ENCODE measurements at places on chromosomes 12 and 14.

GRCh38 chr12:89649139-89649538, 59.5 kb downstream of the ATP2B1 start:
- DNase-seq, result no peak

DNA sequence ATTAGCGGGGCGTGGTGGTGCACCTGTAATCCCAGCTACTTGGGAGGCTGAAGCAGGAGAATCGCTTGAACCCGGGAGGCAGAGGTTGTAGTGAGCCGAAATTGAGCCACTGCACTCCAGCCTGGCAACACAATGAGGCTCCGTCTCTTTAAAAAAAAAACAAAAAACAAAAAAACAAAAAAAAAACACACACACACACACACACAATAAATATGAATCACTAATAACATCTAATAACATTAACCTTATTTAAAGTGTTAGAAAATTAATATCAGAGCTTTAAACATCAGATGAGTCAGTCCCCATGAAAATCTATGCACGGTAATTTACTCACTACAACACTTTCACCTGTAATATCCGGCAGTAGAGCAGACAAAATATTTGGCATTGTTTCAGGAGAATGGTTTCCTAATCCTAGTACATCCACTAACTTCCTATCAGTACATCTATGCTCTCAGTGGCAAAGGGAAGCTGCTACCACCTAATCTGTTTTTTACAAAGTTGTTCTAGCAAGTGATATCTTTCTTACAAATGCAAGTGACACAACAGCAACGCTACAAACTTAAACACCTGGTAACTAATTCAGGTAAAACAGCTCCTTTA, 36.2 kb downstream of the MED13L start:
- DNase-seq, result no peak

- no peak for DNase-seq
Observed at GRCh38 chr12:97716356-97716755, 253.8 kb downstream of the RMST start.

- DNase-seq, result no peak
Observed at GRCh38 chr12:27221625-27222387, 22.3 kb upstream of the STK38L start.

- no peak for DNase-seq
Observed at GRCh38 chr12:71804505-71804904, 35.1 kb upstream of the TBC1D15 start.

GRCh38 chr14:76089575-76089974, 62.1 kb upstream of the GPATCH2L start:
- DNase-seq, result no peak

DNA sequence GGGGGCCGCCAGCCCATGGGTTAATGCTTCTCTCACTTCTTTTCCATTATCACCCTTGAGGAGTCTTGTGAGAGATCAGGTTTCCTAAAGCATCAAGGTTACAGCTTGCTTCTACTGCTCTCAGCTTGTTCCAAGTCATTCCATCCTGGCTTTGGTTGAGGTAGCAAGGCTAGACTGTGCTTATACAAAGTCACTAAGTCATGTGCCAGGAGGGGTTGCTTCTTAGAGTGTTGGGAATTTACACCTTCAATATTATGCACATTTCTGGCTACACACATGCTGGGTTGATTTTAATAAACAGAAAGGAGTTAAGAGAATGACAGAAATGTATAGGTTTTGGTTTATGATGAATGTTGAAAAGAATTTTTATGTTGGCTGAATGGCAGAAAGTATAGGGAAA, 21.8 kb downstream of the IFT43 start:
- no peak for DNase-seq

GRCh38 chr12:31057671-31058070, 16.0 kb upstream of the DDX11 start:
- no peak for DNase-seq

- DNase-seq, result no peak
Observed at GRCh38 chr12:40668099-40668529, 24.1 kb upstream of the CNTN1 start.

- no peak for DNase-seq
Observed at GRCh38 chr14:26935733-26936132, 337.9 kb upstream of the NOVA1 start.

DNA sequence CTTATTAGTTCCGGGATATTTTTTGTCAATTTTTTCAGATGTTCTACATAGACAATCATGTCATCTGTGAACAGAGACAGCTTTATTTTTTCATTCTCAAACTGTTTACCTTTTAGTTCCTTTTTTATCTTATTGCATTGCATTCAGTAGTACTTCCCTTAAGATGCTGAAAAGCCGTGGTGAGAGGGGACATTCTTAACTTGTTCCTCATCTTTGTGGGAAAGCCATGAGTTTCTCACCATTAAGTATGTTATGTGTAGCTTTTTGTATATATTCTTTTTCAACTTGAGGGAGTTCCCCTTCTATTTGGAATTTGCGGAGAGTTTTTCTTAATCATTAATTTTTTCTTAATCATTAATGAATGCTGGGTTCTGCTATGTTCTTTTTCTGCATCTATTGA, 1727.1 kb upstream of the SEL1L start:
- no peak for DNase-seq

DNA sequence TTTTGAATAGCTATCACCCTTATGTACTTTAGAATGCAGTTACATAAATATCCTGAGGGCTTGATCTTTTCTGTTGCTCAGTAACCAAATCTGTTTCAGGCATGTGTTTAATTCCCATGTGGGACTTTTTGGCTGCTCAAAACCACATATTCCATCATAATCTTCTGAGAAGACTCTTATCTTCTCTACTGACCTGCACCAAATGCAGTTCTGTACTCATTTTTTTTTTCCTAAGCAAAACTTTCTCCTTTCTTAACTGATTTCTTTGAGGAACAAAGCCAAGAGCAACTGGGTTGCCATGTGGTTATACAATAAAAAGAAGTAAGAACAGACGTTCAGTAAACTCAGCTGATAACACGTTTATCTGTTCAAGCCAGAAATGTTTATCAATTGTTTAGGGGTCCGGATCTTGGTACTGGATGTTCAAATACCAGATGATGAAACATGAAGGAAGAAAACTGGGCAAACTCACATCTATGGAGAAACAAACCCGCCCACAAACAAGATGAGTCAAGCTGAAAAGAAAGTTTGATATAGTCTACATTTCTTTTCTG, 50.1 kb downstream of the TMEM132C start:
- no peak for DNase-seq

- no peak for DNase-seq
Observed at GRCh38 chr14:46058964-46059563, 592.5 kb downstream of the RPL10L start.

GRCh38 chr14:83779266-83779665, 1750.7 kb upstream of the FLRT2 start:
- DNase-seq, result no peak

DNA sequence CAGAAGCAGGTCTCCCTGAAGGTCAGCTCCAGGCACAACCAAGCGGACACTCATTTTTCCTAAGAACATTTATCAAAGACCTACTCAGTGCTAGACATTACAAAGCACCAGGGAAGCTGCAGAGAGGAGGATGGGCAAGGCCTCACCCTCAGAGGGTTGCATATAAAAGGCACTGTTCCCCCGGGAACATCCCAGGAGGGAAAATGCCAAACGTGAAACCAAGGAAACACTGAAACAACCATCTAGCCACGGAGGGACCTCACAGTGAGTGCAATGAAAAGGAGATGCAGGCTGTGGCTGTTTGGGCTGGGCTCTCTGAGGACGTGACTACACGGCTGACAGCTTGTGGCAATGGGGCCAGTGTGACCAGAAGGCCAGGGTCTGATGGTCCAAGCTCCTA, 117.4 kb upstream of the VASH1 start:
- DNase-seq, result no peak

DNA sequence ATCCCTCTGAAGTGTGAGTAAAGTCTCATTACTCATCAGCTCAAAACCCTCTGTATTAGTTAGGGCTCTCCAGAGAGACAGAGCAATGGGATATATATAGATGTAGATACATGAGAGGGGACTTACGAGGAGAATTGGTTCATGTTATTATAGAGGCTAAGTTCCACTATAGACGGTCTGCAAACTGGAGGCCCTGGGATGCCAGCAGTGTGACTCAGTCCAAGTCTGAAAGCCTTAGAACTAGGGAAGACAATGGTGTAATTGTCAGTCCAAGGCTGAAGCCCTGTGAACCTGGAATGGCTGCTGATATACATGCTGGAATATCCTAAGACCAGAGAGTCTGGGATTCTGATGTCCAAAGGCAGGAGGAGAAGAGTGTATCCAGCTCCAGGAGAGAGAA, 57.3 kb upstream of the CEP83 start:
- DNase-seq, result no peak

DNA sequence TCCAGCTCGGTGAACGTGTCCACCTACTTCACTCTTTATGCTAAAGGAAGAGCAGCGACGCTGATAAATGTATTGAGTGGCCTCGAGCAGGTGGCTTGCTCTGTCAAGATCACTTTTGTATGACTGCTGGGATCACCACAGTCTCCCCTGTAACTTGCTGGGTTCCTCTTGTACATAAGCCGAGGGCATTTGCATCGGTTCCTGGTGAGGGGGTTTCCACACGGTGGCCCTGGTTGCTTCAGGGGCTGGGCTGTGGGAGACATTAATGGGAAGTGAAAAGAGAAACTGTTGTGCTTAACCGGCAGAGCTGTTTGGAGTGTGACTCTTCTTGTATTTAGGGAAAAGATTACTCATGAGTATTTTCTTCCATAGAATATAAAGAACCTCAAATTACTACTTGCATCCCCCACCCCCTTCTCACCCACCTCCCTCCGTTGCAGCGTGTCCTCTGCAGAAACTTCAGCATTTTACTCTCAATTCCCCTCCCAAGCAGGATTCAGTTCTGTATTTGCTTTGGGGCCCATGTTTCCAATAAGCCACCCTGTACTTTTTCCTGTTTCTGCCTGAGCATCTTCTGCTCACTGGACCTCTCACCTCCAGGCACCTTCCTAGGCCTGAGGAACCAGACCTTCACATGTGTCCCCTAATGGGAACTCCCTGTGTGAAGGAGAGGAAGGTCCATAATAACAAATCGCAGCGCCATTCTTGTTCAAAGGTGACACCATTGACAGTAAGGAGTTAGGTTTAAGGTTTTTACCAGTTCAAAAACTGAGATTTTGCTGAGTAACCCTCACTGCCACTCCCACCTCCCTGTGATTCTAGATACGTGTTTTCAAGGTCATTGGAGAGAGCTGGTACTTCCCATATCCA, 187.0 kb downstream of the ETV6 start:
- peak; percentile 27 for DNase-seq

GRCh38 chr14:69963966-69964365, 84.8 kb downstream of the SMOC1 start:
- no peak for DNase-seq

GRCh38 chr12:76569685-76570604, 10.4 kb upstream of the OSBPL8 start:
- DNase-seq, result no peak

GRCh38 chr12:57166971-57167371, 19.6 kb upstream of the LRP1-AS start:
- DNase-seq, result no peak

All from stimulated activated CD8-positive, alpha-beta memory T cell treated with anti-CD3 and anti-CD28 coated beads, Interleukin-15, amount 100 ng/mL, for 4 hours (primary cell).